ENCODE measurements at places on chromosomes 12 and 14. TPM values are rescaled to one million over a fixed set of nuclear protein-coding genes. Genes with fewer than 3 reads are reported as not detected.

- no peak overlapping the region for H3K27ac ChIP-seq
- no peaks in the 10 kb centered on the region for H3K27me3 ChIP-seq
- H3K36me3 ChIP-seq: no peaks in the 10 kb centered on the region
- no peaks in the 10 kb centered on the region for H3K4me1 ChIP-seq
Measured at GRCh38 chr12:91721023-91721422, 424.6 kb downstream of the BTG1 start.

DNA sequence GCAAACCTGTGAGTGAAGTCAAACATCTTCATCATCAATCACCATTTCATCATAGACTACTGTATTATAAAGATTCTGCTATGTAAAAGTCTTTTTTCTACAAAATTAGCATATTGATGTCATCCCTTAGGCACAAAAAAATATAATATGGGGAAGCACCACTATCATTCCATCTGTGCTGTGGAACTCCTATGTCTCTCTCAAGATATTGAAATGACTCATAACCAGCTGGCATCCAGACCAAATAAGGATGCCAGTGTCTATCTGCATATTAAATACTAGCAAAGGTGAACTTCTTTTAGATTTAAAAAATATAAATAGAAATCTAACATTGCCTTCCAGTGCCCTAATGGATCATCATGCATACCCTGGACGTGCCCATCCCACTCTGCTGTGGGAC lies 17.9 kb upstream of the DCAF5 start:
- H3K4me1 ChIP-seq: no peaks in the 10 kb centered on the region
- no peak overlapping the region for H3K4me3 ChIP-seq
- no peak for DNase-seq
- no peaks in the 10 kb centered on the region for H3K36me3 ChIP-seq
- H3K27ac ChIP-seq: no peak overlapping the region
- peaks cover under 1% of the 10 kb centered on the region for H3K27me3 ChIP-seq

The NGB gene
- total RNA-seq: not detected

DNA sequence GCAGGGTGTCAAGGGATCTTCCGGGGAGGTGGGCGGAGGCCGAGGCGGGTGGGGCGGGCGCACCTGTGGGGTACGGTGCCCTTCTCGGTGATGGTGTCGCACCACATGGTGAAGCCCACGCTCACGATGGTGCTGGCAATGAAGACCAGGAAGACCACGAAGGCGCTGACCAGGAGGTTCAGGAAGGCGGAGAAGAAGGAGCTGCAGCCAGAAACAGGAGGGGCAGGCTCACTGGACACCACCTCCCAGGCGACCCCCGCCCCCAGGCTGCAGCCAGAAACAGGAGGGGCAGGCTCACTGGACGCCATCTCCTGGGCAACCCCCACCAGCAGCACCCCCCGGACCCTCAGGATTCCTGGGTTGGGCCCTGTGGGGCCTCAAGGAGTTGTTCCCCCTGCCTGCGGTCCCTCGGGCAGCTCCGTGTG lies 7.6 kb downstream of the TMEM179 start:
- H3K4me3 ChIP-seq: no peak overlapping the region
- H3K36me3 ChIP-seq: no peaks in the 10 kb centered on the region
- H3K27me3 ChIP-seq: peaks cover 78% of the 10 kb centered on the region
- peaks cover 26% of the 10 kb centered on the region for H3K4me1 ChIP-seq

DNA sequence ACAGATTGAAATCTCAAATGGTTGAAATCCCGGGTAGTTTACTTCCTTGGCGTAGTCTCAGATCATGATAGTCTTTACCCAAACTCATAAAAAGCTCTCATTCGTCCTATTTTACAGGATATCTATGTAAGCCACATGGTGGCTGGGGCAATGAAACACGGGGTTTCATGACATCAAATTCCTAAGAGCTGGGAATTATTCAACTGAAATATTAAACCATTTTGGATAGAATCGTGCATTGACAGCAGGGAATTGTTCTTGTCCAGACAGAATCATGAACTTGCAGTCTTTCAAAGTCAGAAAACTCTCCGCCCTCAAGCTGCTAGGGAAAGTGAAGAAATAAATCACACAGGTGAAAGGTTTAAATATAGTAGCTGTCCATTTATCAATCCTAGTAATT lies 33.2 kb upstream of the PRKAB1 start:
- peaks cover 4% of the 10 kb centered on the region for H3K27me3 ChIP-seq
- no peaks in the 10 kb centered on the region for H3K36me3 ChIP-seq
- H3K4me3 ChIP-seq: no peak overlapping the region
- no peak overlapping the region for H3K27ac ChIP-seq

DNA sequence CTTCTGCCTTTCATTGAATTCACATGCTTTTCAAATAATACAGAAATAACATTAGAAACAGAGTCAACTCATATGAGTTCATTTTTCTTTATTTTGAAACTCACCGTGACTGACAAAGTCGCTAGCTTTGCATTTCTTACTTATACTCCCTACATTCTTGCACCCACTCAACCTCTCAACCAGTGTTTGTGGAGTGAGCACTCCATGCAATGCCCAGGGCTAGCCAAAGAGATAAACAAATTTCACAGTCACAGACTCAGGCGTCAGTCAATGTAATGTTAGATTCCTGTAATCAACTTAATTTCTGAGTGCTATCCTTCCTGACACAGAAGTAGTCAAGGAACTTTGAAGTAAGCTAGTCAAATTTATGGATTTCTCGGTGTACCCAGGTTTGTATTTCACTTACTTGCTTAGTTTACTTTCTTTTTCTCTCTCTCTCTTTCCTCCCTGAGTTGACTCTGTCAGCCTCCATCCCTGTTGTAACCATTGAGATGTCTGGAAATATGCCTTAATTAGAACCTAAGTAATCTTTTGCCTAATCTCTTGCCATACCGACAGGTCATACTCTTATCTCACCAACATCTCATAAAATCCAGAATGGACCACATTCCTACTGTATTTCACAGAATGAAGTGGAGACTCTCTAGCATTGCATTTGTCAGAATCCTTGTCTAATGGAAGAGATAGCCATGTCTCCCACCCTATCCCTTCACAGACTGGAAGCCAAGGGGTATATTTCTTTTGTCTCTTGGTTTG lies 413.0 kb downstream of the AEBP2 start:
- H3K4me3 ChIP-seq: no peak overlapping the region
- H3K27me3 ChIP-seq: no peaks in the 10 kb centered on the region
- H3K36me3 ChIP-seq: peaks cover 3% of the 10 kb centered on the region
- peaks cover 31% of the 10 kb centered on the region for H3K4me1 ChIP-seq

DNA sequence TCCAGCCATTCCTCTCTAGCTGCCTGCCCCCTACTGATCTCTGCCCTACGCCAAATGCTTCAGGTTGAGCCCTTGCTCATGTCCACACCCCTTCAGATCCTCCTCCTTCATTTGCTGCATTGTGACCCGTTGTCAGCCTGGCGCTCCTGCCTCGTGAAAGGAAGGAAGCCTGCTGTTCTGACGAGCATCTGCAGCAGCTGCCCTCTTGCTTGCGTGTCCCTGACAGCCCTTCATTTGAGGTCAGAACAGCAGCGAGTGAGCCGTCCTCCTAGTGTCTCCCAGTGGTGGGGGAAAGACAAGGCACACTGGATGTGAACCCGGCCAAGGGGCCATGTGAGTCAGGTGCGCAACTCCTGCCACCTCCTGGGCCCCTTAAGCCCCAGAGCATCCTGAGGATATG lies 3.0 kb upstream of the PIANP start:
- H3K27ac ChIP-seq: no peak overlapping the region
- H3K36me3 ChIP-seq: no peaks in the 10 kb centered on the region
- no peak for DNase-seq
- H3K4me1 ChIP-seq: peaks cover 14% of the 10 kb centered on the region
- H3K27me3 ChIP-seq: peaks cover 99% of the 10 kb centered on the region

The PLBD1 gene
- total RNA-seq: 29.1 TPM

DNA sequence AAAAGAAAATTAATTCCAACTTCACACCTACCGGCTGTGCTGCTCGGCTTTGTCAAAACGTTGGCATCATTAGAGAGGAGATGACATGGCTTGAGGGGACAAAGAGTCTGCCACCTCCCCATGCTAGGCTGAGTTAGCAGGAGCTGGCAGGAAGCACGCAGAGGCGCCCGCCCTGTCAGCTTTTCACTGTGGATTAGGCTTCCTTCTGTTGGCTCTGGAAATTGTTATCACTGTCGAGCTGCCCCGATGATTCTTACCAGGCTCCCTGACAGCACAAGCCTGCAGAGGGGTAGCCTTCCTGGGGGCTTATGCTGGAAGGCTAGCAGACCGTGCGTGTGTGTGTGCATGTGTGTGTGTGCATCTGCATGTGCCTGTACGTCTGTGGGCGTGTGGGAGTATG lies 490.9 kb upstream of the TBX3 start:
- H3K4me3 ChIP-seq: no peak overlapping the region
- peaks cover 12% of the 10 kb centered on the region for H3K27me3 ChIP-seq
- no peaks in the 10 kb centered on the region for H3K36me3 ChIP-seq

- peaks cover 59% of the 10 kb centered on the region for H3K4me1 ChIP-seq
- no peaks in the 10 kb centered on the region for H3K27me3 ChIP-seq
- DNase-seq: no peak
- H3K27ac ChIP-seq: peak overlapping the region; percentile 67
- H3K4me3 ChIP-seq: no peak overlapping the region
Measured at GRCh38 chr14:52878469-52878868, 72.4 kb downstream of the FERMT2 start.

The SALL2 gene
- 3.4 TPM for total RNA-seq

The P2RX7 gene
- 1.6 TPM for total RNA-seq

The TSHR gene
- total RNA-seq: not detected

The SELPLG gene
- 3.4 TPM for total RNA-seq

GRCh38 chr12:1533205-1533601 lies 61.2 kb downstream of the FBXL14 start:
- peaks cover 17% of the 10 kb centered on the region for H3K4me1 ChIP-seq
- no peaks in the 10 kb centered on the region for H3K36me3 ChIP-seq
- no peak for DNase-seq
- no peak overlapping the region for H3K4me3 ChIP-seq
- H3K27me3 ChIP-seq: peaks cover 71% of the 10 kb centered on the region

- H3K36me3 ChIP-seq: no peaks in the 10 kb centered on the region
- no peak for DNase-seq
- H3K27me3 ChIP-seq: no peaks in the 10 kb centered on the region
- peaks cover 13% of the 10 kb centered on the region for H3K4me1 ChIP-seq
- H3K4me3 ChIP-seq: no peak overlapping the region
Measured at GRCh38 chr12:24036438-24037216, 87.2 kb upstream of the SOX5 start.

The ST8SIA1 gene
- 2.1 TPM for total RNA-seq

DNA sequence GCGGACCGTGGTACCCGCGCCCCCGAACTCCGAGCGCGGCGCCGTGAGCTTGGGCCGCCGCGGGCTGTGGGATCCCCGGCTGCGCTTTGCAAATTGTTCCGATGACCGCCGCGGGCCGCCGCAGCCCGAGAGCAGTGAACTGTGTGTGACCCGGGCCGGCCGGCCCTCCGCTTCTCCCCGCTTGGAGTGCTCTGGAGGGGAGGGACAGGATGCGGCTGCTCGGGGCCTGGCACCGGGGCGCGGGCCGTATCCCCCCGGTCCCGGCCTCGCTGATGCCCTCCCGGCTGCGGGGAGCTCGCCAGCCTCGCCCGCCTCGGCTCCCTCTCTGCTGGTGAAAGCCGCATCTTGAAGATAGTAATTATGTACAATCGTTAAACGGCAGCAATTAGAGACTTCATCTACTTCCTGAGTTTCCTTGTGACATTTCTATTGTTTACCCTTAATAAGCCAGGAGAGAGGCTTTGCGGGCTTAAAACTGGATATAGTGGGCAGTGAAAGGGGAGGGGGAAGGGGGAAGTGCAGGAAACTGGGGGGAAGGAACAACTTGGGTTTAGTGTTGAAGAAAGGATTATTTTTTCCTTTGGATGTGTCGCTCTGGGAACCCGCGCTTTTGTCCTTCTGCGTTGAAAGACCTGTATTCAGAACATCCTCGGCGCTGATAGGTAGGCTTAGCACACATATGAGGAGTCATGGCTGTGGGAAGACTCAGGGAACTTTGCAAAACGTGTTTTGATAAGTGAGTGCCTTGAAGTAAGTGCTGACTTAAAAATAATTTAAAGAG lies 1.2 kb downstream of the PELI2 start:
- peak overlapping the region; percentile 85 for H3K4me3 ChIP-seq
- DNase-seq: peak; percentile 51
- no peaks in the 10 kb centered on the region for H3K36me3 ChIP-seq
- H3K4me1 ChIP-seq: peaks cover 34% of the 10 kb centered on the region
- H3K27me3 ChIP-seq: no peaks in the 10 kb centered on the region

- H3K27ac ChIP-seq: peak overlapping the region; percentile 94
- H3K27me3 ChIP-seq: no peaks in the 10 kb centered on the region
Measured at GRCh38 chr14:61696753-61697318, 1.5 kb downstream of the HIF1A start.

DNA sequence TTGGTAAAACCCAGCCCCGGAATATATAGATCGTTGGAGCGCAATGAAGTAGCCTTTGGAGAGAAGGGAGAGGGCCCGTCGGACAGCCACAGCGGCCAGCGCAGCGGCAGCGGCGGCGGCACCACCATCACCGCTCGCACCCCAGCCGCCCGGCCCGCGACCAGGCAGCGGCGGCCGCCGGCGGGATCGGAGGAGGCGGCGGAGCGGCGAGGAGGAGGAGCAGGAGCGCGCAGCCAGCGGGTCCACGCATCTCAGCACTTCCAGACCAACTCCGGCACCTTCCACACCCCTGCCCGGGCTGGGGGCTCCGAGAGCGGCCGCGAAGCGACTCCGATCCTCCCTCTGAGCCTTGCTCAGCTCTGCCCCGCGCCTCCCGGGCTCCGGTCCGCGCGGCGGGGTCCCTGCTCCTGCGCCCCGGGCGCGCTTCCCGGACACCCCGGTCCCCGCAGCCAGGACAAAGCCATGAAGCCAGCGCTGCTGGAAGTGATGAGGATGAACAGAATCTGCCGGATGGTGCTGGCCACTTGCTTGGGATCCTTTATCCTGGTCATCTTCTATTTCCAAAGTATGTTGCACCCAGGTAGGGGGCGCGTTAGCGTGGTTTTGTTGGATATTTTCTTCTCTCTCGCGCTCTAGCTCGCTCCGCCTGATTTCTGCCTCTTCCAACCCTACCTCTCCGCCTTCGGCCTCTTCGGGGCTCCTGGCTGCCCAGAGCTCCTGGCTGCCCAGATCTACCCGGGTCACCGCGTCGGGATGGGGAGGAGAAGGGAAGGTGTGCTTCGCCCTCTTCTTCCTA lies 400 bp downstream of the CHST11 start:
- peaks cover 61% of the 10 kb centered on the region for H3K4me1 ChIP-seq
- DNase-seq: peak; percentile 64
- H3K27ac ChIP-seq: peak overlapping the region; percentile 86
- H3K36me3 ChIP-seq: no peaks in the 10 kb centered on the region
- peak overlapping the region; percentile 99 for H3K4me3 ChIP-seq

- no peak overlapping the region for H3K4me3 ChIP-seq
- H3K36me3 ChIP-seq: no peaks in the 10 kb centered on the region
- H3K27ac ChIP-seq: no peak overlapping the region
- no peaks in the 10 kb centered on the region for H3K4me1 ChIP-seq
- DNase-seq: no peak
Measured at GRCh38 chr12:120984351-120984898, 6.1 kb downstream of the HNF1A start.

GRCh38 chr12:29562110-29562804 lies 64.8 kb upstream of the OVCH1 start:
- no peaks in the 10 kb centered on the region for H3K27me3 ChIP-seq
- peaks cover 80% of the 10 kb centered on the region for H3K4me1 ChIP-seq
- peak overlapping the region; percentile 81 for H3K27ac ChIP-seq
- H3K36me3 ChIP-seq: peaks cover 17% of the 10 kb centered on the region
- no peak overlapping the region for H3K4me3 ChIP-seq
- DNase-seq: no peak
